ENCODE measurements at places on chromosomes 3 and 15.

DNA sequence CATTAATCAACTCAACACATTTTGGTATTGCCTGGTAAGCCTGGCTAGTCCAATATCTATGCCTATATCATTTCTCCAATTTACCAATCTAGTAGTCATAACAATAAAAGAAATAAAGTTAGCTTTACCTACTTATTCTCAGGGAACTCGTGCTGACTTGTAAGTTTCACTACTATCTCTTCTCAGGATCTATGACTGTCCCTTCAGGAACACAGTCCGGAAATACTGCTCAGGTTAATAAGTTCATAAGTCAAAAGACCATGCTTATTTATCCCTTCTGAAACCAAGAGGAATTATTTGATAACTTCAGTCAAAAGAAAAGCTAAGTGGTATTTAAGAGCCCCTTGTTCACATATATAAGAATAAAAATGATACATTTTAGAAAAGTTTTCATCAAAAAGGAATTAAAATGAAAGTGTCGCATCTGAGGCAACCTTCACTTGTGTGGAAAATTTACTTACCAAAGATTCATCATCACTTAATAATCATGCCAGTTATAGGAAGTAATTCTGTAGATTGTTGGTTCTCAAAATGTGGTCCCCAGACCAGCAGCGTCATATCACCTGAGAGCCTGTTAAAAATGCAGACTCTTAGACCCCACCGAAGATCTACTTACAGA lies 15.5 kb upstream of the THRB start:
- no peak for DNase-seq

GRCh38 chr3:113240841-113241240 lies 29.5 kb downstream of the BOC start:
- DNase-seq, result no peak

GRCh38 chr3:193470710-193471109 lies 84.0 kb downstream of the ATP13A4 start:
- DNase-seq, result no peak

DNA sequence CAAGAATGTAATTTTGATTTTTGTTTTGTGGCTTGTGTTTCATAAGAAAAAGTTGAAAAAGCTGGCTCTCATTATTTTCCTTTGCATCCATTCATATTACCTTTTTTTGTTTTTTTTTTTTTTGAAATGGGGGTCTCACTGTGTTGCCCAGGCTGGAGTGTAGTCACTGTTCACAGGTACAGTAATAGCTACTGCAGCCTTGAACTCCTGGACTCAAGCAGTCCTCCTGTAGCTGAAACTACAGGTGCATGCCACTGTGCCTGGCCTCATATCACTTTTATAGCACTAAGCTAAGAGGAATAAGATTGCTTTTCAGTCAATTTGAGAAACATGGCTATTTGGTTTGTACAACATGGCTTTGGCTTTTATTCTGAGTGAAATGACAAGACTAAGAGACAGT lies 49.8 kb downstream of the TCF12 start:
- no peak for DNase-seq

DNA sequence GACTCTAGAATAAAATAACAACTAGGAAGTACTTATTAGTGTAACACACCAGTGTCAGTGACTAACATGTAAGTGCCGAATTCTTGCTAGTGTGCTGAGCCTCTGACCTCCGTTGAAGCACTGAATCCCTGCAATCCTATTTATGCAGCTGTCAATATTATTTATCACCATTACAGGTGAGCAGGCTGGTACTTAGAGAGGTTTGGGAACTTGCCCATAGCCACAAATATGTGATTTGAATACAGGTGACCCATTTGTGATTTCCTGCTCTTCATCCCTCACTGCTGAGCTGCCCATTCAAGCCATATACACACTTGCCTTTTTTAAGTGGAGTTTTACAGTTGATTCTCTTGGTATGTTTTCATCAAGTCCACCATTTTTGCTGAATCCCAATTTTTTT lies 12.2 kb downstream of the EIF4E3 start:
- DNase-seq, result peak; percentile 40

GRCh38 chr3:73422571-73422970 lies 202.2 kb downstream of the PDZRN3 start:
- DNase-seq, result no peak

DNA sequence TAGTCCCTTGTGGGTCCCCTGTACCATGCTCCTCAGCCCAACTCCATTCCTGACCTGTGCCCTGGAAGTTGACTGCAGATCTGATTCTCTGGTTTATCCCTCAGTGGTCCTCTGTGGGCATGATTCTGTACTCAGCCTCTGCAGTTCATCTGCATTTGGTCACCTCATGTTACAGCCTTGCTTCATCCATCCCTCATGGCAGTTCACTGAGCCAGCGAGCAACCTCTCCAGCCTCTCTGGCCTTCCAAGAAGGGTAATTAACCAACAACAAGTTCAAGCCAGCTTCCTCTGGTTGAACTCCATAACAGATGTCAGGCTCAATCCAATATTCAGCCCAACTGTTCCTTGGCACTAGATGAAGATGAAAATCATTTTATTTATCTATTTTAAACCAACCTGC lies 509.5 kb downstream of the NTRK3 start:
- no peak for DNase-seq

DNA sequence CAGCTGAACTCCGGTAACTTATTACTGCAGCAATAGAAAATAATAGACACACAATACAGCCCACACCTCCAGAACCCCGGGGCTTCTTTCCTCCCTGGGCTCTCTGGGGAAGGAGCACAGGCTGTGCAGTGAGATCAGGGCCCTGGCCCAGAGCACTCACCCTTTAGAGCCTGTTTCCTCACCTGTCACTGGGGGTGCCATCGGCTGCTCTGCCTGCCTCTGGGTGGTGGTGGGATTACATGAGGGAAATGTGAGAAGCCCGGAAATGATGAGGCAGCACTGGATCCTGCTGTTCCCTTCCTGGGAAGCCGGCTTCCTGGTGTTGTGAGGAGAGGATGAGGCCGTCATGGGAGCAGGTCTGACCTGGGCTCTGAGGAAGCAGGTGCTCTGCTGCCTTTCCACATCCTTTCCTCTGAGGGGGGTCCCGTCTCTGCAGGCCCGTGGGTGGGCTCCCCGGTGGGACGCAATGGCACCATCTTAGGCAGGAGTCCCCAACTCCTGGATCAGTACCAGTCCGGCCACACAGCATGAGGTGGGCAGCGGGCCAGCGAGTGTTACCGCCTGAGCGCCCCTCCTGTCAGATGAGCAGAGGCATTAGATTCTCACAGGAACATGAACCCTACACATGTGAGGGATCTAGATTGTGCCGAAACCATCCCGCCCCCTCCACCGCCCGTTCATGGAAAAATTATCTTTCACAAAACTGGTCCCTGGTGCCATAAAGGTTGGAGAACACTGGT lies 220.9 kb upstream of the CTDSPL start:
- DNase-seq, result no peak

DNA sequence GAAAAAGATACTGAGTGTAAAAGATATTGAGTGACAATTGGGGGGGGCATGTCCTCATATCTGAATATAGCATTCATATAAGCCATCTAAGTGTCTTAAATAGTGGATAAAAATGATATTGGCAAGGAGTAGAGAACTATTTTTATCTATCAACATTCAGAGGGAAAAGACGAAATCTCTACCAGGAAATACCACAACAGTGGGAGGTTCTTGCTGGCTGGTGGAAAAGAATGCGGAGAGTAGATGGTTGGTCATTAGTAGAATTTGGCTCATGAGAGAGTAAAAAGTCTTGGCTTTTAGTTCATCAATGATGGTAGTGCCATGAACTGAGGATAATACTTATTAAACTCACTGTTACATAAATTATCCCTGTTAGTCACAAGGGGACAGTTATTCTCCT lies 4.8 kb upstream of the TCF12 start:
- DNase-seq, result no peak

- no peak for DNase-seq
Observed at GRCh38 chr3:193714523-193715137, 121.6 kb downstream of the OPA1 start.

GRCh38 chr3:149701206-149701976 lies 43.6 kb upstream of the WWTR1 start:
- no peak for DNase-seq

DNA sequence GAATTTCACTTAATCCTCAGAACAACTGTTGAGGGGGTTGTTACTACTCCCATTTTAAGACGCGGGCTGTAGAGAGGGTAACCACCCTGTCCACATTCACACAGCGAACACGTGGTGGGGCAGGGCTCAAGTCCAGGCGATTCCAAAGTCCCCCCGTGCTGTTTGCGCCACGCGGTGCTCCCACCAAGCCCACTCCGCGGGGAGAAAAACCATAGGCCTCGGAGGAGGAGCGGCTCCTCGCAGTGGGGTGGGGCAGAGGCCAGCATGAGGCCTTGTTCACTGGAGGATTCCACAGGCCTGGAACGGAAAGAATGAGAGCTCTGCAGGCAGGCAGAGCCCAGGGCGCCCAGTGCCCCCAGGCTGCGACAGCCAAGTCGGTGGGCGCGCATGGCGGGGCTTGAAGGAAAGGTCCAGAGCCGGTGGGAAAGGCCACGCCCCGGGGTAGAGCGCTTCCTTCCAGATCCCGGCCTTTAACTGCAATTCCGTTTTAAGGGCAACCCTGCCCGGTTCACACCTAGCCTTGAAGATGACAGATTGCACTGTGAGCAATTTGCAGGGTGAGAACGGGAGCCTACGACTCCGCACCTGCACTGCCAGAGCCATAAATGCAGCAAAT lies 161.8 kb upstream of the TBL1XR1 start:
- no peak for DNase-seq

- DNase-seq, result no peak
Observed at GRCh38 chr3:192840143-192840836, 77.4 kb downstream of the MB21D2 start.

DNA sequence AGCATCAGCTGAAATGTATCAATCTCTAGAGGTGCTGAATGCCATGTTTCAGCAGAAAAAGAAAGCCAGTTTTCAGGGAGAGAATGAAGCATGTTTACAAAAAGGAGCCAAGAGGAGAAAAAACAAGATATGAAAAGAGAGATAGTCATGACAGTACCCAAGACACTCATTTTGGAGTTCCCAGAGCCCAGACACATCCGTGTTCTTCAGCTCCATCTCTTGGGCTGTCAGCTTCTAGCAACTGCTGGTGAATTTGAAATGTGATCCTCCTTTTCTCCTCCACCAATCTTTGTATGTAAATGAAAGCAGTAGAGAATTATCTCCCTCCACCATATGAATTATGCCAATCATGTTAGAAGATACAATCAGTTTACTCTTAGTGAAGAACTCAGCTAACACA lies 93.0 kb upstream of the SLC25A36 start:
- no peak for DNase-seq

DNA sequence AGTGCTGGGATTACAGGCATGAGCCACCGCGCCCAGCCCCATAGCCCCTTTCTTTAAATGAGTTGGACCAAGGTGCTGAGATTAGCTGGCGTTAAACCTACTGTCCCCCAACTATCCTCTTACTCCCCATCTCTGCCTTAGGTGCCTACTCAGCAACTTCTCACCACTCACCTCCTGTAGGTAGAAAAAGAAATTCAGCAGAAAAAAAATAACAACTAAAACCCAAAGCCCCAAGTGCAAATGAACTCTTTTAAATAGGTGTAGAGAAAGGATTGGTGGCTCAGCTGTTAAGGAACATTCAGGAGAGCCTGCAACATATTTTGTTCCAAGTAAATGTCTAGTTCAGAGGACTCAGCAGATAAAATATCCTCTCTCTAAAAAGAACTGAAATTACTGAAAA lies 19.5 kb downstream of the SAMD7 start:
- no peak for DNase-seq
